ENCODE measurements at places on chromosomes 7 and 10.

GRCh38 chr7:118109607-118110006 is 74.4 kb upstream of the LSM8 start:
- DNase-seq = no peak

GRCh38 chr10:80070057-80070456 is 8.4 kb upstream of the TMEM254 start:
- no peak for DNase-seq

- no peak for DNase-seq
Measured at GRCh38 chr7:1224086-1224716, 8.5 kb upstream of the UNCX start.

GRCh38 chr10:132439025-132439388 is 42.0 kb downstream of the PWWP2B start:
- DNase-seq = no peak

DNA sequence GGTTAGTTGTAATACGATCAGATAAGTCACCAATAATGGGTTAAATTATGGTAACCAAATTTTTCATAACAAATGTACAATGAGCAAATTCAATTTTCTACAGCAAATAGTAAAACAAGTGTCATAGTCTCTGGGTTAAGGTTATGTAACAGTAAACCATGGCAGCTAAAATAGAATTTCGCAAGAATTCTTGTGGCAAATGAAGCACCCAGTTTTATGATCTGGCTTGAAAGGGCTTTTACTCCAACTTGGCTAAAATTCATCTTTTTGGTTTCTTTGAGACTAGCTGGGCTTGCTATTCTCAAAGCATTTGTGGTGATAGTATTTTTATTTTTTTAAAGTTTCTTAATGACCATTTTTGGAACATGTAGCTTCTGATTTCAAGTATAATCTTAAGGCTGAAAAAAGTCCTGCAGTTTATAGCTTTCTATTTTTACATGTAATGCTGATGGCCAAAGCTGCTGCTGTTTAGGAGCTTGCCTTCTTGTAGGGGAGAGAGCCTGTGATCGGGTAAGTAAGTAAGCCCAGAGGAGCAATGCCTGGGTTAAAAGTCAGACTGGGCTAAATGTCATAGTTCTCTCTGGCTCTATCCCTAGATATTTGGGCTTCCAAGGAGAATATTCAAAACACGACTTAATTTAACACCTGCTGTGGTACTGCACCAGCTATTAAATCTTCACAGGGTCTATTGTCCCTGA is 55.5 kb upstream of the SYPL1 start:
- no peak for DNase-seq

- DNase-seq = no peak
Measured at GRCh38 chr7:151342811-151343210, 1.2 kb downstream of the NUB1 start.

GRCh38 chr10:119120413-119120867 is 16.5 kb downstream of the DENND10 start:
- DNase-seq = no peak

DNA sequence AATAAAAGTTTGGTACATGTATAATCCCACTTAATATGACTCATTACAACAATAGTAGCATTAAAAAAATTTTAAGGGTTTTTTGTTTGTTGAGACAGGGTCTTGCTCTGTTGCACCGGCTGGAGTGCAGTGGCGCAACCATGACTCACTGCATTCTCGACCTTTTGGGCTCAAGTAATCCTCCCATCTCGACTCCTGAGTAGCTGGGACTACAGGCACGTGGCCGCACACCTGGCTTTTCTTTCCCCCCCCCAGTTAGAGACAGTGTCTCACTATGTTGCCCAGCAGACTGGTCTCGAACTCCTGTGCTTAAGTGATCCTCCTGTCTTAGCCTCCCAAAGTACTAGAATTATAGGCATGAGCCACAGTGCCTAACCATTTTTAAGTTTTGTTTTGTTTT is 40.7 kb downstream of the KMT2C start:
- DNase-seq = no peak

DNA sequence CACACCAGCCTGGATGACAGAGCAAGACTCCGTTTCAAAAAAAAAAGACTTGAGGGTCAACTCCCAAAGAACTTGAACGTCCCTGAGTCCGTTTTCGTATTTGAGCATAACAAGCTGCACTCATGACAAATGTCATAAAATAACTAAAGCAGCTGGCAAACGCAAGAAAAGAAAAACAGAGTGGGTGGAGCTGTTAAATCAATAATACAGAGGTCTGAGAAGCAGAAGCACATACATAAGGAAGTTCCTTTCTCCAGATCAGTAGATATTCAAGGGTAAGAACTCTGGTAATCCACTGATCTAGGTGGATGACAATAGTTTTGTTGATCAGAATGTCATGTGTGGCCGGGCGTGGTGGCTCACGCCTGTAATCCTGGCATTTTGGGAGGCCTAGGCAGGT is 150.1 kb downstream of the FAM107B start:
- DNase-seq = no peak

DNA sequence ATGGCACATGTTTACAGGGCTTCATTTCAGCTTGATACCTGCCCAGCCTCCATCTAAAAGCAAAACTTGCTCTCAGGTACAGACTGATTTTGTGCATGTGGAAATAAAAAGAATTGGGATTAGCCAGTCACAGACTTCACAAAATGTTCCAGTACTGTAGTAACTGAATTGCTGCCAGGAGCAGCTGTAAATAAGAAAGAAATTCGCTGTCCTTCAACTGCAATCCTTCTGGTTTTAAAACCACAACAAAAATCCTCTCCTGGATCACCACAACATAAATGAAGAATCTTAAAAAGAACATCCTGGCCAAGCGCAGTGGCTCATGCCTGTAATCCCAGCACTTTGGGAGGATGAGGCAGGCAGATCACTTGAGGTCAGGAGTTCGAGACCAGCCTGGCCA is 3.9 kb upstream of the MIOS start:
- DNase-seq = no peak

All from stimulated activated CD8-positive, alpha-beta memory T cell treated with anti-CD3 and anti-CD28 coated beads, Interleukin-2, amount 100 ng/mL, for 1 hour (primary cell).